Chondrocyte (in vitro differentiated cells): ENCODE measurements at places on chromosomes 4 and X. TPM values are rescaled to one million over a fixed set of nuclear protein-coding genes. Genes with fewer than 3 reads are reported as not detected.

GRCh38 chr4:88015659-88016295 lies 8.3 kb downstream of the PKD2 start:
- no peak for DNase-seq

- DNase-seq: no peak
These were observed 497.5 kb upstream of the IGFBP7 start for GRCh38 chr4:57607566-57608180.

GRCh38 chr4:183758758-183759447 lies 99.8 kb downstream of the TRAPPC11 start:
- DNase-seq: no peak

GRCh38 chr4:169963998-169964397 lies 62.2 kb downstream of the MFAP3L start:
- DNase-seq: no peak

DNA sequence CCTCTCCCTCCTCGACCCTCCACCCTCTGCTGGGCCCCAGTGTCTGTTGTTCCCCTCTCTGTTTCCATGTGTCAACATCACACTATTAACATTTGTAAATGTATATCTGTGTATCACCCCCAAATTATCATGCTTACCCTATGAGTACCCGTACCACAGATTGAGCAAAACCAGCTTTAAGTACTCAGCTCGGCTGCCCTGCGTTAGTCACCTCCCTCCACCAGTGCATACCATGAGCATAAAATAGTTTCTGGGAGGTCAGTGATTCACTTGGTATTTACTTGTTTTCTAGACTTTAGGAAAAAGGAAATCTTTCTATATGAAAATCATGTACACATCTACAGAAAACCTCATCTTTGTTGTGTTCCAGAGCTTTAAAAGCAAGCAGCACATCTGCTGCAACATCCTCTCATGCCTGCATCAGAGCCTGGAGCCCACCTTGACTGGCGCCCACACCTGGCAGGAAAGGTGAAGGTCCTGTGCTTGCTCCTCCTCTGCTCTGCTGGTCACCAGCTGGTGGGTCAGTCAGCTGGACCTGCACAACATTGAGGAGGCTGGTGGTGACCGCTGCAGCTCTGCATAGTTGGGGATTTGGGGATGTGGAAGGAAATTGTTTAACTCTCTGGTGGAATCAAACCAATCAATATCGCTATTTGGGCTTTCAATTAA lies 214.4 kb upstream of the KLF3 start:
- no peak for DNase-seq

DNA sequence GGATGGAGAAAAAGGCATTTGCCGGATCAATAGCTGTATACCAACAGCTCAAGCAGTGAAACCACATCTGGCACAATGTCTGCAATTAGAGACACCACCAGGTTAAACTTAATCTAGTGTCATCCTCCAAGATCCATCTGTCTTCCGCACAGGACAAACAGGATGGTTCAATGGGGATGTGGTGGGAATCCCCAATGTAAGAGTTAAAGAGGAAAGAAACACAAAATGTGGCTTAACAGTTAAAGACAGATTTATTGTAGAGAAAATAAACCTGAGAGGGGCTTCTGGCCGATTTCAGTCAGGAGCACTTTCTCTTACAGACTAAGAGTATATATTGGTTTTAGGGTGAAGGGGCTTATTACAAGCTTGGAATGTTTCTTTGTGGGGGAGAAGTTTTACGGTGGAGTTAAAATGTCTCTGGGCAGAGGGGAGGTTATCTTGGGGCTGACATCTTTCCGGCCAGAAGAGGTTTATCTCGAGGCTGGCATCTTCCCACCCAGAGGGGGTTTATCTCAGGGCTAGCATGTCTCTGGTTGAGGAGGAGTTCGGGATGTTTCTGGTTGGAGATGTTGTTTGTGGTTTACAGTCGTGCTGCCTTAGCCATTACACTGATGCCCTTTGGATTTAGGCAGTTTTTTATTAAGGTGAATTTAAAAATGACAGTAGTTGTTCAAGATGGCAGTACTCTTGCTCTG lies 61.7 kb downstream of the KANTR start:
- DNase-seq: no peak

DNA sequence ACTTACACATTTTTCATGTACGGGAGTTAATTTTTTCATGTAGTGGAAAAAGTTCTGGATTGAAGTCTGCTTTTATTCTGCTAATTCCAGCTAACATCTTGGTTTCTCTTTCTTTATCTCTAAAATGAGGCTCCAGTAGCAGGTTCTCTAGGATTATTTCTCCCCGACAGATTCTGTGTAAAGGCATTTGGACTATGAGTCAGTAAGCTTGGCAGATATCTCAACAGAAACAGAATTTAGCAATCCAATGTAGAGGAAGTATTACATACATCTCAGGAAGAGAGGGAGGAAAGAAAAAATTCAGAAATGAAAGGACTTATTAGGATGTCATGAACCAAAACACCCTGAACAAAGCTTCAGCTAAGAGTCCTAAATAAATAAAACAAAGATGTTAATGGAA lies 1682.3 kb upstream of the TENM3 start:
- DNase-seq: no peak

GRCh38 chrX:14079891-14080430 lies 50.3 kb upstream of the GEMIN8 start:
- DNase-seq: no peak

DNA sequence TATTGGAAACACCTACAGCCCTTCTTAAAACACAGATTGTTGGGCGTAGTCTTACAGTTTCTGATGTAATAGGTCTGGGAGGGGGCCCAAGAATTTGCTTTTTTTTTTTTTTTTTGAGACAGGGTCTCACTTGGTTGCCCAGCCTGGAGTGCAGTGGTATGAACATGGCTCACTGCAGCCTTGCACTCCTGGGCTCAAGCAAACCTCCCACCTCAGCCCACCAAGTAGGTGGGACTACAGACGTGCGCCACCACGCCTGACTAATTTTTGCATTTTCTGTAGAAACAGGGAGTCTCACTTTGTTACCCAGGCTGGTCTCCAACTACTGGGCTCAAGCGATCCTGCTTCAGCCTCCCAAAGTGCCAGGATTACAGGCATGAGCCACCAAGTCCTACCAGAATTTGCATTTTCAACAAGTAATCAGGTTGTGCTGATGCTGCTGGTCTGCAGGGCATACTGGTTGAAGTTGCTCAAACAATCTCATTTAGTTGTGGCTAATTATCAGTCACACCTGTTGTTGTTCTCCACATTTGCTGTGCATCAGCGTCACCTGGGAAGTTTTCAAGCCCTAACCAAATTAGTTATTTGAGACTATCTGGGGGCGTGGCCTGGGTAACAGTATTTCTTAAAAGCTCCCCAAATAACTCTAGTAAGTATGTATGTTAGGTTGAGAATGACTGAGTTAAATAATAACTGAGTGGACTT lies 14.0 kb downstream of the TMEM154 start:
- no peak for DNase-seq

GRCh38 chr4:60089546-60090273 lies 1110.4 kb upstream of the ADGRL3 start:
- no peak for DNase-seq

DNA sequence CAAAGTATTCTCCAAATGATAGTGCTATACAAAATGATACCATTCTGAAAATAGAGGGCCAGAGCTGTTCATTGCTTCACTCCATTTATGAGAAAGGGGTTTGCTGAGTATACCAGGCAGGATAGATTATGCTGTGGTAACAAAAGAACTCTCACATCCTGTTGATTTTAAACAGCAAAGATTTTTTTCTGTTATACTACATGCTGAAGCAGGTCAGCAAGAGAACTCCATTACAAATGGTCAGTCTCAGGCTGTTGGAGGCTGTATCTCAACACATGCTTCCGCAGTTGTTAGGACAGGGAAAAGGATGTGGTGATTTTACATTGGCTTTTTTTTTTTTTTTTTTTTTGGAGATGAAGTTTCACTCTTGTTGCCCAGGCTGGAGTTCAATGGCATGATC lies 13.7 kb upstream of the KLHL5 start:
- no peak for DNase-seq

GRCh38 chr4:75037252-75037651 lies 104.3 kb downstream of the PARM1 start:
- no peak for DNase-seq

DNA sequence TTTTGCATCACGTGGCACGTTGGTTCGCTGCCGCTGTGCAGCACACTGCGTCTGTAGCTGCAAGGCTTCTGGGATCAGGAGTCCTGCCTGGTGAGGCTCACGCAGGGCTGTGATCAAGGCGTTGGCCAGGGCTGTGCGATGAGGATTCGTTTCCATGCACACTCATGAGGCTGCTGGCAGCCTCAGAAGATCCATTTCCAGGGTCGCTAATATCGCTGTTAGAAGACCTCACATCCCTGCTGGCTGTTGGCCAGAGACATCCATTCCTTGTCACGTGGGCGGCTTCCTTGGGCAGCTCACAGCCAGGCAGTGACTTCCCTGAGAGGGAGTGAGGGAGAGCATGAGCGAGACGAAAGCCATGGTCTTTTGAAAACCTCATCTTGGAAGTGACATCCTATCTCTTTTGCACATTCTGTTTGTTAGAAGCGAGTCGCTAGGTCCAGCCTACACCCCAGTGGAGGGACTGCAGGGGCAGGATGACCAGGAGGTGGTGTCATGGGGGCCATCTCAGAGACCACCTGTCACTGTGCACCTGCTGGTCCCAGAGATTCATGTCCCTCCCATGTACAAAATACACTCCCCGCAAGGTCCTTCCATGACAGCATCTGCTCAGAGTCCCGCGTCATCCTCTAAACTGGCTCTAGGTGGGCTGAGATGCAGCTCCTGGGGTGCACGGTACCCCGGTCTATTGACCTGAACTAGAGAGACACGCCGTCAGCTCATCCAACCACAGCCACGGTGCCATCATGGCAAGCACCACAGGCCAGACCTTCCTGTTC lies 12.2 kb downstream of the RGS12 start:
- peak; percentile 42 for DNase-seq

DNA sequence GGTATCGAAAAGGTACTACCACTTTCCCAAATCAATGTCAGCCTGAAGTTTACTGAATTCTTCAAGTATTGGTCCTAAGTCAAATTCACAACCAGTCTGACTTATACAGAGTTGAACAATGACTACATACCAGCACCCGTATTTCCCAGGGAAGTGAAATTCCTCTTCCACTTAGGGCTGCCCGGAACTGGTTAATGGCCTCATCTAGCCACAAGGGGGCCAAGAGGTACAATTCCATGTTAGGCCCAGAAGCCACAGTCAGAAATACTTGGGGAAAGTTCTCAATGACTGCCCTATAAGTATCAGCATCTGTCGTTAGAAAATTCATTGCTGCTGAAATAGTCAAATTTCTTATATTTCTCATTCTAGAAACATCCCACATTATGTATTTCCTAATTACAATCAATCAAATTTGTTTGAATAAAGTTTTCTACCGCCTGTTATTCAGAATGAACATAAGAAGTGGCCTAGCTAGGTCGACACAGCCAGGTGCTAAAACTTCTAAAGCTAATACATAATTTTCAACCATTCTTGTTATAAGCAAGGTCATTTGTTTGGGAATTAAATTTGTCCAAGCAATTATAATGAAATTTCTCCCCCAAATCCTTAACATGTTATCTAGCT lies 5.6 kb upstream of the PCDH7 start:
- DNase-seq: no peak

GRCh38 chrX:44432641-44433040 lies 89.2 kb upstream of the EFHC2 start:
- no peak for DNase-seq

DNA sequence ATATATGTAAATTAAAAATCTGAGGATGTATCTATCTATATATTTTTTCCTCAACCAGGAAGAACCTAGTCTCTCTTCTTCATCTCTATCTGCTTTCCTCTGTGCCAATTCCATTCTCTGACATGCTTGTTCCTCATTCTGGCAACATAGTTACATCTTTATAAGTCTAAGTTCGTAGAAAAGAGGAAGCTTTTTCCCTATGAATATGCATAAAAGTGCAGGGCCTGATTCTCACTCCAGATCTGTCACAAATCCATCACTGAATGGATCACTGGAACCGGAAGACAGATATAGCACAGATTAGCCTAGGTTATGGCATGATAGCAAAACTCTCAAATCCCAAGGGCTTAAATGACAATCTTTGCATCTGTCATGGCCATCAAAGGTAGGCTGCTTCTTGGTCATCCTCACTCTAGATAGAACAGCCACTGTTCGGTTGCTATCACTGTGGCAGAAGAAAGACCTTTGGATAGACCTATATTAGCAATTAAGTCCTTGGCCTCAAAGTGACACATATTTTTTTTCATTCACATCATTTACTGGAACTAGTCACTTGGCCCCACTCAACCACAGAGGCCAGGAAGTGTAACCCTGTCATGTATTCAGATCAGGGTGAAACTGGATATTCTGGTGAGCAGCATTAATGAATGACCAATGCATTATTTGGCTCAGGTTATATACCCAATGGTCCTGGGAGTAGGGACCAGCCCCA lies 22.2 kb downstream of the DTHD1 start:
- no peak for DNase-seq

DNA sequence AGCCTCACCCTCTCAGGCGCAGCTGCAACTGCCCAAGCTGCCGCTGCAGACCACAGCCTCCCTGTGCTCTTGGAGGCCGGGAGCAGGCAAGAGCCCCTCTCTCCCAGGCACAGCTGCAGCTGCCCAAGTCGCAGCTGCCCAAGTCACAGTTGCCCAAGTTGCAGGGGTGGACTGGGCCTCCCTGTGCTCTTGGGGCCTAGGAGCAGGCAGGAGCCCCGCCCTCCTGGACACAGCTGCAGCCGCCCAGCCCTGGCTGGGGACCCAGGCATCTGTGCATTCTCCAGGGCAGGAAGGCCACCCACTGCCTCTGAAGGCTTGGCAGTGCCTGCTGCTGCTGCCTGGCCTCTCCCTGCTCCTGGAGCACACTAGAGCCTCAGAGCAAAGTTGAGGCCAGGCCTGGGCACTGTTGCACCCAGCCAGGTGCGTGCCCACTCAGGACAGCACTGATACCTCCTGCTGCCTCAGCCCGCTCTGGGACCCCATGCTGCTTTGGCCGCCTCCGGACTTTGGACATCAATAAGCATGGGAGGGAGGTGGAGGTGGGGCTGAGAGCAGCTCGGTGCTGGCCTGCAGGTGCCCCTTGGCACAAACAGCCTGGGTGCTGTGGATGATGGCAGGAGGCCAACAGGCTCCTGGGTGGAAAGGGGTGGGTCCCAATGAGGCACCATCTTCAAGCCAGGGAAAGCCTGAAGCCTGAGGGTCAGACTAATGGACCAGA lies 247.5 kb downstream of the PDGFC start:
- peak; percentile 81 for DNase-seq

GRCh38 chr4:107366016-107366735 lies 330.1 kb upstream of the DKK2 start:
- DNase-seq: no peak

GRCh38 chrX:7117587-7117986 lies 29.9 kb upstream of the STS start:
- DNase-seq: no peak

Gene SRPX2
- total RNA-seq: 10.0 to 21.1 TPM (median 10.8 TPM) in 3 replicates

Gene TACR3
- total RNA-seq: not detected in 3 replicates

Gene CCSER1
- 0.24 TPM in 1 of 3 replicates, not detected in the others for total RNA-seq

Gene ADGRG4
- total RNA-seq: 0.24 to 0.36 TPM (median 0.30 TPM) in 3 replicates

Gene KLHL13
- total RNA-seq: 0.18 to 1.3 TPM (median 0.45 TPM) in 3 replicates

Gene CLDN22
- not detected in 3 replicates for total RNA-seq

Gene ATP2B3
- total RNA-seq: 0.17 to 0.46 TPM (median 0.37 TPM) in 3 replicates

Gene AP1AR
- 12.6 to 15.0 TPM (median 14.5 TPM) in 3 replicates for total RNA-seq

Gene H2BW2
- total RNA-seq: 0.59 TPM in 1 of 3 replicates, not detected in the others

Gene NHS
- total RNA-seq: 11.5 to 14.9 TPM (median 12.8 TPM) in 3 replicates

Gene ARHGEF38
- total RNA-seq: not detected in 3 replicates

Gene LINC00632
- total RNA-seq: 617 to 626 TPM (median 624 TPM) in 3 replicates

Gene PRR32
- total RNA-seq: not detected in 3 replicates

Gene HS3ST1
- not detected in 3 replicates for total RNA-seq

Gene MMRN1
- not detected in 3 replicates for total RNA-seq

Gene TRIM75
- total RNA-seq: not detected in 3 replicates
